ENCODE measurements at places on chromosomes 1 and 21.

DNA sequence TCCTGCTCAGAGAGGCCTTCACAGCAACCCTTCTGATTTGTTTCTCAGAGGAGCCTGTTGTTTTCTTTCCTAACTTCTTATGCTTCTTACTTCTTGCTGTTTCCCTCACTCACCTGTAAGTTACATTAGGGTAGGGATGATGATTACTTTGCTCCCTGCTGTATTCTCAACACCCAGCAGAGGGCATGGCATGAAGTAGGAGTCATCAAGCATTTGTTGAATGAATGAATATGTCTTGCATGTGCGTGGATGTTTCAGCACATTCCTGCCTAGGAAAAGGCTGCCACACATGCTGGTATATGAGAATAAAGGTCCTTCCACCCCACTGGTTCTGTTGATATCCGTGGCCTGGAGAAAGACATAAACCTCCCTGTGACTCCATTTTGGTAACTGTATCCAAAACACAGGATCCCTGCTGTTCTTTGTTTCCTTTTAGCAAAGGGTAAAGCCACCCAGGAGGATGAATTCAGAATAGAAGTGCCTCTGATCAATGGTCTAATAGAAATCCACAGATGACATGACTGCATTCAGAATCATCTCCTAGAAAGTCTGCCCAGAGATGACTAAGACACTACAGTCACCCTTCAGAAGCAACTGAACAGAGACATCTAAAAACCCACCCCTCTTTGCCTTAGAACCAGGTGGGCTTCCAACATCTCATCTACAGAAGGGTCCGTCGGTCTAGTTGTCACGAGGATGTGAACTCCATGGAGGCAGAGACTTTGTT, 168.8 kb downstream of the ZSCAN20 start:
- DNase-seq, result no peak

DNA sequence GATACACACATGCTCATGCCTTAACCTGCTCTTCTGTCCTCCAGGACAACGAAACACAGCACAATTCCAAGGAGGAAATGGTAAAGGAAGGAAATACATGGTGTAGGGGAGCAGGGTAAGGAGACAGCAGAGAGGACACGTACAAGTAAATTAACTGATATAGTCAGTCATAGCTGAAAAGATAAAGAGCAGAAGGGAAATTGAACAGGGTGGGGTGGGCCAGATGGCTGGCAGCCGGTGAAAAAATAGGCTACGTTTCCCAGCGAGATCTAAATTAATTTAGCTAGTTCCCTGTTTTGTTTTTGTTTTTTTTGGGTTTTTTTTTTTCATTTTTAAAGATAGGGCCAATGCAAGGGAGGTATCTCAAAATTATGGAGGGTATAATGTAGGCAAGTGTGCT, 109.2 kb downstream of the FAM78B start:
- no peak for DNase-seq

DNA sequence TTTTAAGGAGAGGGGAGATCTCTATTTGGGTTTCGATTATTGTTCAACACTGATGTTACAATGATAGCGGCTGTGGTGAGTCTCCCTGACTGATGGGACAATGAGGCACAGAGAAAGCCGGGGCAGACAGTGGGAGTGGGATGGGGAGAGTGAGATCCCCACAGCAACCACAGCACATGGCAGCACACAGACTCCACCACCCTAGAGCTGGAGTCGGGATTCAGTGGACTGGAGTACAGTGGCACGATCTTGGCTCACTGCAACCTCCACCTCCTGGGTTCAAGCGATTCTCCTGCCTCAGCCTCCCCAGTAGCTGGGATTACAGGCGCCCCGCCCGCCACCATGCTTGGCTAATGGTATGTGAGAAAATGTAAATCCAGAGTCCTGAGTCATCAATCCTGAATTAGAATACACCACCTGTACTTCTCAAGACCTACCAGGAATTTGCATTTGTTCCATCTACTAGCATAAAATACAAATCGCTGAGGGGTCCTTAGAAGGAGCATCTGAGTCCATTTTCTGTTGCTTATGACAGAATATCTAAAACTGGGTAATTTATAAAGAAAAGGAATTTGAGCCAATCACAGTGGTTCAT, 125.8 kb downstream of the TOMM20 start:
- DNase-seq, result no peak

- no peak for DNase-seq
Measured at GRCh38 chr1:46753985-46754384, 35.1 kb upstream of the EFCAB14 start.

DNA sequence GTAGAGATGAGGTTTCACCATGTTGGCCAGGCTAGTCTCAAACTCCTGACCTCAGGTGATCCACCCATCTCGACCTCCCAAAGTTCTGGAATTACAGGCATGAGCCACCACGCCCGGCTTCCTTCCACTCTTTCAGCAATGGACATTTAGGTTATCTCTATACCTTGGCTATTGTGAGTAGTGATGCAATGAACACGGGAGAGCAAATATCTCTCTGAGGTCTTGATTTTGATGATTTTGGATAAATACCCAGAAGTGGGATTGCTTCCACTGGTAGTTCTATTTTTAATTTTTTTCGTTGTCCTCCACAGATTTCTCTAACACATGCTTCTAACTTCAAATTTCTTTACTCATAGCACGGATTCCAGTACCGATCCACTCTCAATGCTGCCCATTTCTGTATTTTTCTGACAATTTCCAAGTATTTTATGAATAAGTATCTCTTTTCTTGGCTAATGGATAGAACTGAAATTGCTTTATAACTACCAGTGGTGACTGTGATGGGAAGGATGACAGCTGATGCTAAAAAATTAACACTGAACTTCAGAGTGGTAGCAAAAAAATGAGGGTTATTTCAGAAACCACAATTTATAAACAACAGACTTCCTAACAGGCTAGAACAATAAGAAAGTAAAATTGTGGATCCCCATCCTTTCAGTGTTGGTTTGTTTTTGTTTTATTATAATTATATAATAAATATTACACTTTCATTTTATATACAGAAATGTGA, 327.5 kb upstream of the RUNX1 start:
- no peak for DNase-seq

- no peak for DNase-seq
Measured at GRCh38 chr1:84833194-84833593, 59.8 kb downstream of the LPAR3 start.

All from stimulated activated CD4-positive, alpha-beta T cell treated with anti-CD3 and anti-CD28 coated beads, TNF-alpha, amount 100 ng/mL, for 48 hours (primary cell).